ENCODE measurements at places on chromosomes 1 and 21. TPM values are rescaled to one million over a fixed set of nuclear protein-coding genes. Genes with fewer than 3 reads are reported as not detected.

CCDC17 gene
- 0.93 TPM for total RNA-seq

CYB5RL gene
- total RNA-seq, result 10.9 TPM

CFHR4 gene
- total RNA-seq, result not detected

TMOD4 gene
- total RNA-seq, result not detected

CNTN2 gene
- 9.5 TPM for total RNA-seq

CLCA2 gene
- 1.3 TPM for total RNA-seq

ZC3H11A gene
- 160 TPM for total RNA-seq

Data from camera-type eye (tissue), 1 donor.